Effector CD4-positive, alpha-beta T cell (primary cell): ENCODE measurements at places on chromosomes 7 and 10.

DNA sequence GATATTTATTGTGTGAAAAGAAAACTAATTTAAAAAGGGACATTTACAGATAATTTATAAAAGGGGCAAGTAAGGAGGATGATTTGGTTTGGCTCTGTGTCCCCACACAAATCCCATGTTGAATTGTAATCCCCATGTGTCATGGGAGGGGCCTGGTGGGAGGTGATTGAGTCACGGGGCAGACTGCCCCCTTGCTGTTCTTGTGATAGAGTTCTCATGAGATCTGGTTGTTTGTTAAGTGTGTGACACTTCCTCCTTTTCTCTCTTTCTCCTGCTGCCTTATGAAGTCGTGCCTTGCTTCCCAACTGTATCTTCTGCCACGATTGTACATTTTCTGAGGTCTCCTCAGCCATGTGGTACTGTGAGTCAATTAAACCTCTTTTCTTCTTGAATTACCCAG lies 171.0 kb upstream of the SEMA3E start:
- no peak for DNase-seq

DNA sequence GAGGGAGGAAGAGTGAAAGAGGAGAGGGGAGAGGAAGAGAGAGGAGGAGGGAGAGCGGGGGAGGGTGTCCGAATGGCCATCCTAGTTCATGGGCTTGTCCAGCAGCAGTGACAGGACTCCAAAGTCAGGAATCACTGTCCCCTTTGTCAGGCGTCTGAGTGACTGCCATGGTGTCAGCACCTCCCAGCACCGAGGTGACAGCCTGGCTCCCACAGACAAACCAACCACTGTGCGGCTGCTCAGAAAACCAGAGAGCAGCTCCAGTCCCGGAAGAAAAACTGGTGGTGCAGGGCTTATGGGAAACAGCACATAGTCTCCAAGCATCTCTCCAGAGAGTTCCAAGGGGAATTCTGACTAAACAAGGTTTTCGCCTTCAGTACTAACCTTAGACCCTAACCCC lies 18.9 kb upstream of the FGFR2 start:
- no peak for DNase-seq

DNA sequence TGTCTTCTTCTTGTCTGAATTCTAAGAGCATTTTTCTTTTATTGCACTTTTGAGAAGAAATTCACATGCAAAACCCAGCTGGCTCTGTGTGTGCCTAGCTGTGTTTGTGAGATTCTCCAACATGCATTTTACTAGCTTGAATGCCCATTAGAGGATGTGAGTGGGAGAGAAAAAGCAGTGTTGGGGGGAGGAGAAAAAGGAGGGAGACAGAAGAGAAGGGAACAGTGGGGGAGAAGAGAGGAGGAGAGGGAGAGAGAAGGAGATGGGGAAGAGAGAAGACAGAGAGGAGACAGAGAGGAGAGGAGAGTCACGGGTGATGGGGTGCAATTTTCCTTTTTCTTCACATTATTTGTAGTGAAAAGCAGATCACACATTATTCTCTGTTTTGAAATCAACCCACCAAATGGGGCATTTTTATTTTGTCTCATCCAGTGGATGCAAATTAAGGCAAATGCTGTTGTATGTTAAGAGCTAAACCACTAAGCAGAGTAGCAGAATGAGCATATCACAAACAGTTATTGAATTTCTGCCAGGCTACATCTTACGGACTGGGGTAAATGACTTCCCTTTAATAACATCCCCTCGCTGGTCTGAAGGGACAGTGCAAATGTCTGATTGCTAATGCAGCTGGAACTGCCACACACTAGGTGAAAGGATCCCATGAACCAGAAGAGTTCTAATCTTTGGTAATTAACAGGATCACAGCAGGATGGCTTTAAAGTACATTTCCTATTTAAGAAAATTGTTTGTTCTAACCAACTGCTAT lies 849 bp downstream of the LRRN3 start:
- no peak for DNase-seq

GRCh38 chr10:74120911-74121310 lies 29.7 kb downstream of the AP3M1 start:
- DNase-seq, result no peak

DNA sequence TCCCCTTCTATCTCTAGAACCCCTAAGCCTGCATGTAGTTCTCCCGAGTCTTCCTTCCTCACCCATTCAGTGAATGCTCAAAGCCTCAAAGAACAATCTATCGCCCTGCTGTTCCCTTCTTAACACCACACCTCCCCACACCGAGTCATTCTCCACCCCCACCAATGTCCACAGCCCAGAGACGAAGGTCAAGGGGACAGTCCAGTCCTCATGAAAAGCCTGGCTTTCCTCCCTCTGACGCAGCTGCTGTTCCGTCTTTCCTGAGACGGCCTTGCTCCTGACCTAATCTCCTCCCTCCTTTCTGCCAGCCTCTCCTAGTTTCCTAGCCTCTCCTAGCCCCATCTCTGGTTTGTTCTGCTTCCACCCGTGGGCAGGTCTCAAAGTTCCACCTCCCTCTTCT lies 9.2 kb downstream of the MOSPD3 start:
- no peak for DNase-seq

DNA sequence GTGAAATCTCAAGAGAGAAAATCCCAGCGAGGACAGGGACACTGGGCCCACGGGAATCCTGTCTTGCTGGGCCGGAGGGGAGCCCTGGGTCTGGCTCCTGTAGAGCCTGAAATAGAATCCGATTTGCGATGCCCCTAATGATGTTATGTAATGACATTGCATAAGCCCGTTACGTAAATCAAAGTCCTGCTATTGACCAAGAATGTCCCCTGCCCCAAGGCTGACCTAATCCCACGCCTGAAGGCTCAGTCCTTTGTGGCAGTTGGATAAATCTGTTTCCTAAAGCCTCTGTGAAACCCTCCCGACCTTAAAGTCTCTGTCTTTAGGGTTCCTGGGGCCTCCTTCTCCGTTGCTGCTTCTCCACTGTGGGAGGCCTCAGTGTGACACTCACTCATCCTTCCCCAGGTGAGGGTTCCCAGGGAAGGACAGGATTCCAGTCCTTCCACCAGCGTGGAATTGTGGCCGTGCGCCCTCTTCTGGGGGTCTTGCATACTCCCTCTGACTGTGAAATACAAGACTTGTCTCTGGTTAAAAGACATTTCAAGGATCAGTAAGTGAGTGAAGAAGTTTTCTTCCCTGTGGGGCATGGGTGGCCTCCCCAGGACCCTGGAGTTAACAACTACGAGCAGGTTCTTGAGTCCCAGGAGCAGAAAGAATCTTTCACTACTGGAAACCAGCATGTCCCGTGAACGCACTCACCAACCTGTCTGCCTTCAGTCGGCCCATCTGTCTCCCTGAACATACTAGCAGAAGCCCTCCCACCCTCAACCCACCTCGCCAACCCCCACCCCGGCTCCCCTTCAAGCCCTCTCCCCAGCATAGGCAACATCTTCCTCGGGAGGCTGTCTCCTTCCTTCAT lies 19.8 kb downstream of the ZNF467 start:
- no peak for DNase-seq

GRCh38 chr7:102454468-102454867 lies 10.2 kb downstream of the ALKBH4 start:
- DNase-seq, result no peak

DNA sequence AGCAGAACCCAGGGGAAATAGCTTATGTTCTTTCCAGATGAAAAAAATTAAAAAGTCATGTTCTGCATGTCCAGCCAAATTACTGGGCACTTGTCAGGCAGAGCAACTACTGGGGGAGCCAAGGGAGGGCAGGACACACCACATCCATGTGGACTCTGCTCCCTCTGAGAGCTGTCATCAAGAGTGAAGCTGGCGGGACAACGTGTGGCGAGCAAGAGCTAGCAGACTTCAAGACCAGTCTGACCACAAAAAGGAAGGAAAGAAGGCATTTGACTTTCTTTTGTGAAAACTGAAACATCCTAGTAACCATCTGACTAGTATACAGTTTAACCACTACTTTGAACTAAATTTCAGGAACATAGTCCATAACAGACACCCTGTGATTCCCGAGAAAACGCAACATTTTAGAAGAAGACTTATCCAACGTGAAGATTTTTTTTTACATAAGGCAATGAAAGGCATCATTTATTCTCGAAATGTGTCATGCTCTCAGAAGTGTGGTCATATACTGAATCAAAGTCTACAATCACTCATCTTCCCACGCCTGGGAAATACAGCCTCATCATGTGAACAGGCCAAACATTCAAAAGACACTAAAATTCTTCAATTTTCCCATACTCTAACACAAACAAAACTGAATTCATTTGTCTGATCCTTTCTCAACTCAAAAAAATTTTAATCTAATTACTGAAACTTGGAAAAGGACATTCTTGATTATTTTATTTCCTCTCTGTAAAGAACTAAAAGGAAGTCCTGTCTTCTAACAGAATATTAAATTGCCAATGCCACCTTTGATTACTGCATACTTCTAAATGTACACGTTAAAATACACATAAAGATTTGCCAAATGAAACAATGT lies 15.5 kb downstream of the CYTH3 start:
- DNase-seq, result no peak

DNA sequence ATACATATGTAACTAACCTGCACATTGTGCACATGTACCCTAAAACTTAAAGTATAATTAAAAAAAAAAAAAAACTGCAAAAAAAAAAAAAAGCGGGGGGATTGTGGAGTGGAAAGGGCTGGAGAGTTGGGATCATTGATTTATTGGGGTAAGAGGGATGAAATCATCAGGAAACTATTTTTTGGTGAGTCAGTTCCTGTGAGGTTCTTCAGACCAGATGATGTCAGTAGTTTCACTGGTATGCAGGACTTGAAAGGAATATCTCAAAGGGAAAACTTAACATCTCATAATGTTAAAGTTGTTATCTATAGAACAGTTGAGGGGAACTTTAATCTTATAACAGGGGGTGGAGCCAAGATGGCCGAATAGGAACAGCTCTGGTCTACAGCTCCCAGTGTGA lies 32.6 kb upstream of the TECTB start:
- no peak for DNase-seq

DNA sequence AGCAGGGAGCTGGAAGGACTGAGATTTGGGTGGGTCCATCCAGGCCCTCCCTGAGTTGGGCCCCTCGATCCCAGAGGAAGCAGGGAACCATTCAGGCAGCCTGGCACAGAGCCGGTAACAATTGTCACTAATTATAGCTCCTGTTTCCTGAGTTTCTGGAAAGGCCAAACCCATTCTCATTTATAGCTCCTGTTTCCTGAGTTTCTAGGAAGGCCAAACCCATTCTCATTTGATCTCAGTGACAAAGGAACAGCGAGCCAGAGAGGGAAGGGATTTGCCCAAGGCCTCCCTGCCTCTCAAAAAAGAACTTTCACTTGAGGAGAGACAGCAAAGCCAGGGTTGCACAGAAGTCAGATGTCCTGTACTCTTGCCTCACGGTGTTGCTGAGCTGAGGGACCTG lies 521.9 kb downstream of the TYW1 start:
- DNase-seq, result no peak

- DNase-seq, result no peak
Observed at GRCh38 chr10:106582291-106582690, 582.2 kb downstream of the SORCS1 start.

GRCh38 chr7:128240696-128241386 lies at the start of gene LEP:
Gene LEP (plus strand): TSS chr7:128241278. CDS start chr7:128252019, 10,741 bp downstream.
- no peak for DNase-seq

DNA sequence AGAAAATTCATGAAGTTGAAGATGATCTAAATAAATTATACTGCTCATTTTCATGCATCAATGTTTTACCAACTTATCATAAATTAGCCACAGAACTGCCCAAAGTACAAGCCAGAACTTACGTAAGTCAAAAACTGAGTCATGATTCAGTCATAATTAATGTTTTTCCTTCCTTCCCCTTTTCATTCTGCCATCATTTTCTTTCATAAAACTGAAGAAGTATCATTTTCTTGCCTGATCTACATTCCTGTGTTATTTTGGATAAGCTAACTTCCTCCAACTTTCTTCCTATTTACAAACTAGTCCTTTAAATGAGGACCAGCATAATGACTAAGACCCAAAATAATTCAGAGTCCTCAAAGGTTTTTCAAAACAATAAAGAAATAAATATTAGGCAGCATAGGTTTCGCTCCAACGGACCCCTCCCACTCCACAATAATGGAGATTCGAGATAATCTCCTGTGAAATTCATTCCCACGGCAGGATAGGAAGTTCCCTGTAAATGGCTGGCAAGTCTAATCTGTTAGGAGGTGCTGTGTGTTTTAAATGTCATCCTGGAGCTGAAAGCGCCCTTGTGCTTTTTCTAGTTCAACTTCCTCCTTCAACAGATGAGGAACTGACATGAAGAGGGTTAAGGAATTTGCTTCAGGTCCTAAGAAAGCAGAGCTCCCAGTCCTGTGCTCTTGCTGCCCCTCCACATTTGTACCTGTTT lies 218.9 kb downstream of the DOCK4 start:
- no peak for DNase-seq

DNA sequence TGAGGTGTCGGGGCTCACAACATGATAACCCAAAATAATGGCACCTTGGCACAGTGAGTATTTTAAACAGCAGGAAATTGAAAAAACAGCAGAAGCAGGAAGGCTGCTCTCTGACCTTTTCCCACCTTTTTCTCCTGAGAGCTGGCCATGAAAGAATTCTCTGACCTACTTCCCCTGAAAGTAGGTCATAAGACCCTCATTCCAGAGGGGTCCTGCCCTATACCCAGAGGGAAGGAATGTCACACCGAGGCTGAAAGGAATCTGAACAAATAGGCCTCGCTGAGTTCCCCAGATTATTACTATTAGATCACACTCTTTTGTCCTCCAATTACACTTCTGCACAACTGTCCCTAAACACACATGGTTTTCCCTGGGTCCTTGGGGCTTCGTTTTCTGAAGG lies 18.8 kb downstream of the CPVL start:
- DNase-seq, result no peak

GRCh38 chr7:6212008-6212407 lies 60.4 kb downstream of the CYTH3 start:
- no peak for DNase-seq

DNA sequence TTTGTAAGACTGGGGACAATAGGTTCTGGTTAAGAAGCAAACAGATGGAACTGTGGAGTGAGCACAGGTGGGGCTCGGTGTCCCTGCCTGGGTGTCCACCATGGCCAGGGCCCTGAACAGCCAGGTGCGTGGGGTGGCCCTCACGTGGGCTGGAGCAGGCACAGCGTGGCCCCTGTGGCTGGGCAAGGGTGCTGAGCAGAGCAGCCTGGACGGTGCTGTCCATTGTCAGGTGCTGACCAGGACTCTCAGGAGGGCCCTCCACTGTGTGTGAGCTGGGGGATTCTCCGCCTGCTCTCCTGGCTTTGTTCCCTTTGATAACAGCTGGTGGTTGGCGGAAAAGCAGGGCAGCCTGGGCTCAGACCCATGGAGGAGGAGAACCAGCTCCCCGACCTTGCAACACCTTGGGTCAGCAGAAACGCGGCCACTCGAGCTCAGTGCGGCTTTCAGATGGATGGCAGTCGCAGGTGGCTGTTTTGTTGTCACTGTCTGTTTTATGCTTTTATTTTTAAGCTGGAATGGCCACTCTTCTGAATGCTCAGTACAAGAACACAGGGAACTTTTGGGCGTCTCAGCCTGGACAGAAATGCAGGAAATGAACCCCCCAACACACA lies 273.9 kb upstream of the ADARB2 start:
- no peak for DNase-seq

- no peak for DNase-seq
Observed at GRCh38 chr7:148395990-148396716, 194.4 kb upstream of the C7orf33 start.

GRCh38 chr7:20310963-20311742 lies 19.5 kb upstream of the ITGB8 start:
- DNase-seq, result no peak
